ENCODE measurements at places on chromosomes 13 and 19. TPM values are rescaled to one million over a fixed set of nuclear protein-coding genes. Genes with fewer than 3 reads are reported as not detected.
A peak's percentile ranks its signal among the peaks of the same experiment; 100 is the strongest.

DNA sequence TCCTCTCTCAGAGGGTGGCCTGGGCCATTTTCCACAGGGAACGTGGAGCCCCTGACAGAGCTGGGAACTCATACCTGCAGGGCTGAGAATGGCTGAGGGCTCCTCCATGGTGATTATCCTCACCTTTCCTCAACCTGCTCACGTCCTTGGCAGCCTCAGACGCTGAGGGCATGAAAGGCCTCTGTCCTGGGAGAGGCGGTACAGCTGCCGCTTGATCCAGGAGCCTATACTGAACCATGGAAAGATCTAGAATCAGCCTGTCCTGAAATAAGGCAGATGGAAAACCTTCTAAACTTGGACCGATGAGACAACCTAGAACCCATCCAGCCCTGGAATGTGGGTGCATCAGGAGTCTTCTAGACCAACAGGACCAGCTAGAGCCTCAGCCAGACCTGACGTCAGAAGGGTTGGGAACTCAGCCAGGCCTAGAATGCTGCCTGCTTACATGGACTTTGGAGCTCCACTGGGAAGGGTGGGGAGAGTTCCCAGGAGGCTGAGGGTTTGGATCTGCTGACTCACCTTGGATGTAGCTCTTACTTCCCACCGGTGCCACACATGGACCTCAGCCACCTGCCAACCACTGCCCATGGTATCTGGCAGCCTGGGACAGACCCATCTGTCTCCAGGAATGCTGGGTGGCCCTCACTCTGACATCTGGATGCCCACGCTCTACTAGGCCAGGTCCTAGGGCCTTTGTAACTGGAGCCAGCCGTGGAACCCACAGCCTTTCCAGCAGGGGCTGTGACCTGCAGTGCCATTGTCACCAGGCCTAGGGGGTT is 7.5 kb downstream of the KCTD15 start:
- H3K36me3 ChIP-seq: no peaks in the 10 kb centered on the region
- no peaks in the 10 kb centered on the region for H3K4me1 ChIP-seq
- no peak overlapping the region for H3K27ac ChIP-seq
- no peak for DNase-seq
- no peak overlapping the region for H3K4me3 ChIP-seq

DNA sequence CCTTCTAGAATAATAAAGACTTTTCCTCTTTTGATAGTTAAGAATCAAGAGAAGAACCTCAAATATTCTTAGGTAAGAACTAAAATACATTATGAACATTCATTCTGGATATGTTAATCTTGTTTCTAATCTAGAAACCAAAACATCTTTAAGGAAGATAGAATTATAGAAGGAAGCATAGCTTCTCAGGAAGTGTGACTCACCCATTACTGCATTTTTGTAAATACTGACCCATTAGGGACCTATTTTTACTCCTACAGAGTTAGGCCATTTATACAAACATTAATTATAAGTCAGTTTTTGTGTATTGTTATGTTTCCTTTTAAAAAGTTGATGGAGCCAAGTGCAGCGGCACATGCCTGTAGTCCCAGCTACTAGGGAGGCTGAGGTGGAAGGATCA is 147.1 kb downstream of the NUFIP1 start:
- peaks cover 28% of the 10 kb centered on the region for H3K27me3 ChIP-seq
- H3K4me1 ChIP-seq: peaks cover 21% of the 10 kb centered on the region
- H3K27ac ChIP-seq: no peak overlapping the region
- DNase-seq: no peak
- no peaks in the 10 kb centered on the region for H3K36me3 ChIP-seq

DNA sequence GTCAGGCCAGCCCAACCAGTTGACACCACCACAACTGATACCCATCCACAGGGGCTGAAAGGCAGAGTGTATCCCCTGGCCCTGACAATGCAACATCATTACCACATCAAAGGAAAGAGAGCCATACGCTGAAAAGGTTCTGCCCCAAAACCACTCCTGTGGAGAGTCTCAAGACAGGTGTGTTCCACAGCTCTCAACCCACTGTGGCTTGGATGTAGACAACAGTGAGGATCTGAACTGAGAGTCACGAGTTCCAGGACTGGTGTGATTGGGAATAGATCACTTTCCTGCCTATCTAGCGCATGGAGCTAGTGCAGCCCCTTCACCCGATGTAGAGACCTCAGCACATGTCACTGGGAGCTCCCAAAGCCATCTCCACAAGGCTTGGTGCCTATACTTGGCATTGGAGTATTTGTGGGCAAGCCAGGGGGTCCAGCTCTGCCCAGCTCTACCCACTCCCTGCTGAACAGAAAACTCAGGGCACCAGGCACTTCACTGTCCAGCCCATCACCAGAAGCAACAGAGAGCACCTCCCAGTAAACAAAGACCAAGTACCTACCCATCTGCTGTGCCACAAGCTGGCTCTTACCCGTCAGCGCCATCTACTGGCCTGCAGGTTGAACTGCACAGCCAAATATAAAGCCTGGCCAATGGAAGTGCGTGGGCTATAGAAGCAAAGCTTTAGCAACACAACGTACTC is 579.5 kb downstream of the UQCRFS1 start:
- H3K27me3 ChIP-seq: no peaks in the 10 kb centered on the region
- peaks cover 3% of the 10 kb centered on the region for H3K36me3 ChIP-seq
- DNase-seq: peak; percentile 44
- no peak overlapping the region for H3K27ac ChIP-seq

Gene ZNF546
- total RNA-seq: 4.5 TPM

DNA sequence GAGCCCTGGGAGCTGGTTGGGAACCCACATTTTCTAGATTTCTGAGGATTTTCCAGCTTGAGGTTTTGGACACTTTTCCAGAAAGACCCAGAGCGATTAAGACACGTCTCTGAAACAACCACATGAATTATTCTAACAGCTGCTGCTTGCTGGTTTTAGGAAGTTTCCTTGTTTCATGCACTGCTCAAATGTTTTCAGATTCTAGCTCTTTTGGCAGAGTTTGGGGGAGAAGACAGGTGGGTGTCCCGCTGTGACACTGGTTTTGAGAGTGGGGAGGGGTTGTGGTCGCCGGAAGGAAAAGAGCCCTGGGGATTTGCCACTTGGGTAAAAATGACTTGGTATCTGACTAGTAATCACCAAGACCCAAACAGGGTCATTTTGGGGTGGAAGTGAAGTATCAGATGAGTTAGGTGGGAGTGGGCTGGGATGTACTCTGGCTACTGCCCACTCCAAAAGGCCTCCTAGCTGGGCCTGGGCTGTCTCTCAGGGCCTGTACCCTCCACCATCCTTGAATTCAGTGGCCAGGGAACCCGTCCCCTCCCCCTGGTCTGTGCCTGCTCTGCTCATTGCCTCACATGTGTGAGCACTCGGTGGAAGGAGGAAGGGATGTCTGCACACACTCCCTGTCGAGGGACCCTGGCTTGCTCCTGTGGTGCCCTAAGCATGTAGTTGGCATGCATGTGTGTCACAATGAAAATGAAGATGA is 13.2 kb downstream of the GATAD2A start:
- H3K4me1 ChIP-seq: peaks cover 77% of the 10 kb centered on the region
- no peak for DNase-seq
- H3K27ac ChIP-seq: no peak overlapping the region
- H3K27me3 ChIP-seq: no peaks in the 10 kb centered on the region

DNA sequence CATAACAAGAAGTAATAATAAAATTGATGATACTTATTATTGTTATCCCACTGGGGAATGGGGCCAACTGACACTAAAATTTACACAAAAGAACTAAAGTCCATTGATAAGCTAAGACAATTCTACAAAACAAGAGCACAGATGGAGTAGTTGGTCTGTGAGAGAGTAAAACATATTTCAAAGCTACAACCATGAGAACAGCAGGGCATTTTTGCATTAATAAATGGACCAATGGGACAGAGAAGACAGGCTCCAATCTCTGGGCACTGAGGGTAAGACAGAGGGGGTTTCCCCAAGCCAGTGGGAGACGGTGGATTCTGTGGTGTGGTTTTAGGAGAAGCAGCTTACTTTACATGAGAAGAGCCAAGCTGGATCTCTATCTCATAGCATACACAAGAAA is 14.4 kb downstream of the KANK2 start:
- H3K4me3 ChIP-seq: no peak overlapping the region
- peaks cover 8% of the 10 kb centered on the region for H3K4me1 ChIP-seq
- H3K27ac ChIP-seq: no peak overlapping the region
- peaks cover under 1% of the 10 kb centered on the region for H3K27me3 ChIP-seq
- no peak for DNase-seq
- no peaks in the 10 kb centered on the region for H3K36me3 ChIP-seq

DNA sequence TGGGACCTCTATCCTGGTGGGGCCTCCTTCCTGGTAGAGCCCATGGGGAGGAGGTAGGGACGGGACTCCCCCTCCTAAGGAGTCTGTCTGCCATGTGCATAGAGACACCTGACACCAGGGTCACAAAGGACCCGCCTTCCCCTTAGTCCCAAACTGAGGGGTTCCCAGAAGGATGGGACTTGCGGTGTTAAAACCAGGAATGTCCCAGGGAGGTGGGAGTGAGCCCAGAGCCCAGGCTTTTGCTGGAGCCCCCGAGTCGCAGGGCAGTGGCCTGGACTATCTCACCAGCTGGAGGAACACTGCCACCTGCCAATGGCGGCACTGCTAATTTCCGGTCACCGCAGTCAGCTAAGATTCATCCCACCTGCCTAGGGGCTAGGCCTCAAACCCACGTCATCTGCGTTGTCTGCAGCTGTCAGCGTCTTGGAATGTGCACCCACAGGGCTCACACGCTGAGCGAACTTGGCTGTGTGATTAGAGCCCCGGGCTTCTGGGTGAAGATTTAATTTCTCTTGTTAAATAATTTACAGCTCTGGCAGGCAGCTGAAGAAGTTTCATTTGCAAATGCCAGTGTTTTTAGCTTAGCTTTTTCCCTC is 31.9 kb upstream of the ATP11A start:
- H3K36me3 ChIP-seq: no peaks in the 10 kb centered on the region
- no peak for DNase-seq
- H3K27ac ChIP-seq: no peak overlapping the region
- no peak overlapping the region for H3K4me3 ChIP-seq

GRCh38 chr13:87356314-87356713 is 314.9 kb upstream of the SLITRK5 start:
- no peaks in the 10 kb centered on the region for H3K36me3 ChIP-seq
- H3K4me1 ChIP-seq: no peaks in the 10 kb centered on the region
- no peak overlapping the region for H3K4me3 ChIP-seq
- no peaks in the 10 kb centered on the region for H3K27me3 ChIP-seq

- H3K27me3 ChIP-seq: no peaks in the 10 kb centered on the region
- no peak for DNase-seq
- H3K27ac ChIP-seq: no peak overlapping the region
- peaks cover 5% of the 10 kb centered on the region for H3K4me1 ChIP-seq
- peaks cover 4% of the 10 kb centered on the region for H3K36me3 ChIP-seq
Measured at GRCh38 chr19:47377208-47377701, 28.1 kb downstream of the DHX34 start.

DNA sequence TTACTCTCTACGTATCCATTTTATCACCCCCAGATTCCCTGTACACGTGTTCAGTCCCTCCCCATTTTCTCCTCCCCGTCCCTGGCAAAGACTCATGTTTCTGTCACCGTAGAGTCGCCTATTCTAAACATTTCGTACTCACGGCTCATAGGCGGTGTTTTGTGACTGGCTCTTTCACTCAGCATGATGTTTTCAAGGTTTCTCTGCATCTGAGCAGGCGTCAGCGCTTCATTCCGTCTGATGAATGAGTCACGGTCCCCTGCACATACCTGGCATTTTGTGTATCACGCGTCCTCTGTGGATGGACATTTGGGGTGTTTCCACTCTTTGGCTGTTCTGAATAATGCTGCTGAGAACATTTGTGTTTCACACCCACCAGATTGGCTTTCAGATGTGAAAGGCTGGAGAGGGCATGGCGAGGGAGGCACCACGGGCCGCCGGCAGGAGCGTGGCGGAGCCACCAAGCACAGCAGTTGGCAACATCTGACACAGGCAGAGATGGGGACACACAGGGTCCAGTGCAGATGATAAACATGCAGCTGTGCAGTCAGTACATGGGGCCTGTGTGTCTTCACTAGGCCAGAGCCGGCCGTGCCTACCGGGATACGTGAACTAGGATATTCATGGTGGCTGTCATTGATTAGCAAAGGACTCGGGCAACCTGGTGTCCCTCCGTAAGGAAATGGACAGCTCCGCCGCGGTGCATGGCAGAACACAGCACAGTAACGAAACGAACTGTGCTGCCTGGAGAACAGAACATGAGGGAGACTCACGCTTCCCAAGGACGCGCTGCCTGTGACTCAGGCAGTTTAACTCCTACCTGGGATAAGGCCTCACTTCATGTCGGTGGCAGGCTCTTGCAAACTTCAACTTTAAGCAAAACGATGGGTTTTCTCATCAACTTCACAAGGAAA is 117.2 kb downstream of the ATP11A start:
- H3K27me3 ChIP-seq: no peaks in the 10 kb centered on the region
- no peak overlapping the region for H3K4me3 ChIP-seq
- no peak for DNase-seq
- peaks cover 8% of the 10 kb centered on the region for H3K4me1 ChIP-seq
- H3K27ac ChIP-seq: no peak overlapping the region

- no peak for DNase-seq
- no peaks in the 10 kb centered on the region for H3K27me3 ChIP-seq
- H3K4me3 ChIP-seq: peak overlapping the region; percentile 65
- peaks cover 80% of the 10 kb centered on the region for H3K4me1 ChIP-seq
Measured at GRCh38 chr13:106562301-106562700, 5.6 kb downstream of the ARGLU1 start.

DNA sequence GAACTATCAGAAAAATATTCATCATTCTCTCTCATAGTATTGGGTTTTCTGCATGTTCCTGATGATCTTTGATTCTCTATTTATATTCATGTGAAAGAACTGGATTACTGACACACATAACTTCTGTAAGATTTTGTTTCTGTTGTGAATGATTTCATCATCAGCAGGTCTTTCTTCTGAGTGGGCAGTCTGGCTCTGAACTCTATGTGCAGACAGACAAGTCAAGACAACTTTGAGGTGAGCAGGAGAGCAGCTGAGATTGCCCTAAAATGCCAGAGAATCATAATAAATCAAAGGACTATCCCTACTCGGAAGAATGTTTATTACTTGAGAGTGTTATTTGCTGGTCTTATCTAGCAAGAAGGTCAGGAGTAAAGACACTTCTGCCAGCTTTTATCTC is 652.1 kb upstream of the GPC6 start:
- DNase-seq: no peak
- no peak overlapping the region for H3K27ac ChIP-seq
- no peaks in the 10 kb centered on the region for H3K27me3 ChIP-seq

Gene MISP3
- 4.6 TPM for total RNA-seq

- no peak overlapping the region for H3K27ac ChIP-seq
- no peaks in the 10 kb centered on the region for H3K36me3 ChIP-seq
- H3K4me1 ChIP-seq: peaks cover 15% of the 10 kb centered on the region
- peak; percentile 86 for DNase-seq
- H3K27me3 ChIP-seq: no peaks in the 10 kb centered on the region
Measured at GRCh38 chr13:30802953-30803478, 67.7 kb downstream of the ALOX5AP start.

DNA sequence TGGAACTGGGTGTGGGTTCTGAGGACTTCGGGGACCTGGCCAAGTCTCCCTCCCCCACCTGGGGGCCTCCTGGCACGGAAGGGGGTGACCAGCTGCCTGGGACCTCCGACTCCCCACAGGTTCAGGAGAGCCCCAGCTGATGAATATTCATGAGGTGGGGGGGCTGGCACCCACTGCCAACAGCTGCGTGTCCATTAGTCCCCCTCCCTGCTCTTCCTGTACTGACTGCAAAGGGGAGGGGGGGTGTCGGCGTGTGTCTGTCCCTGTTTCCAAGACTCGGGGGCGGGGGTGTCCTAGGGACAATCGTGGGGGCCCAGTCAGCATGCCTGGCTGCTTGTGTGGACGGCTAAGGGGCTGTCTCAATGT is 10.6 kb upstream of the NFIX start:
- no peaks in the 10 kb centered on the region for H3K36me3 ChIP-seq
- H3K27ac ChIP-seq: no peak overlapping the region
- H3K4me1 ChIP-seq: no peaks in the 10 kb centered on the region
- H3K4me3 ChIP-seq: no peak overlapping the region
- DNase-seq: no peak

Measured in activated T-cell treated with anti-CD3 and anti-CD28 coated beads, Interleukin-2, amount 50 U/mL, for 72 hours (primary cell).